NCI-H524 treated with DMSO at 0.1 percent for 48 hours (cell line): ENCODE measurements at places on chromosomes 12 and 14.

- peak; percentile 4 for DNase-seq
Observed at GRCh38 chr12:127083008-127083949, 1183.7 kb upstream of the TMEM132C start.

- DNase-seq, result no peak
Observed at GRCh38 chr12:2291182-2291832, 238.5 kb downstream of the CACNA1C start.

GRCh38 chr12:75587340-75588106 lies 76.1 kb upstream of the KRR1 start:
- DNase-seq, result no peak

DNA sequence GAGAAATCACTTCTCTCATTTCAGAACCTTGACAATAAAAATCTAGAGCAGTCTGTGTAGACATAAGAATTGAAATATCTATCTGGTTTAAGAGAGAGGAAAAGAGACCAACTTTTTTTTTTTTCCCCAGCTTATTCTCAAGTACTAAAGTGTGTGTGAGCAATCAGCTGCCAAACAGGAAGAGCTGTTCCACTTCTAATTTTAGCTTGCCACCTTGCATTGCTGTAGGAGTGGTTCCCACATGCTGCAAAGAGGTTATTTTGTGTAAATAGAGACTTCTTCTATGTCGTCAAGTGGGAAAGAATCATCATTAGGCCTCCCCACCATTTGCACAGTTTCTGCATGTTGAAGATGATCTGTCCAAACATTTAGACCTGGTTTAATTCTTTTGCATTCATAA lies 142.6 kb downstream of the NPAS3 start:
- DNase-seq, result no peak

DNA sequence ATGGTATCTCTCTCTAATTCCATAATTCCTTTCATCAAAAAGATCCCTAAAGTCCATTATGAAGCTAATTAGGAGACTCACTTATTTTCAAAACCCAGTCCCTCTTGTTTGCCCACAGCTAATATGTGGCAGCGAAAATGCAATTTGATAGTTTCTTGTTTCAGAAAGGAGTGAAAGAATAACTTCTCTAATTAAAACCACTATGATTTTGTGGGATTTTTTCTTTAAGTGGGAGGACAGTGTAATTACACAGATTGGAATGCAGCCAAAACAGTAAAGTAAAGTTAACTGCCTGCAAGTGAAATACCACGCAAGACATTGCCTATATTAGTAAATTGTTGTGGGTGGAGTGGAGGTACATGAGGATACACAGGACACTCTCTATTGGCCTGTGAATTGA lies 50.0 kb downstream of the PTPRO start:
- no peak for DNase-seq

DNA sequence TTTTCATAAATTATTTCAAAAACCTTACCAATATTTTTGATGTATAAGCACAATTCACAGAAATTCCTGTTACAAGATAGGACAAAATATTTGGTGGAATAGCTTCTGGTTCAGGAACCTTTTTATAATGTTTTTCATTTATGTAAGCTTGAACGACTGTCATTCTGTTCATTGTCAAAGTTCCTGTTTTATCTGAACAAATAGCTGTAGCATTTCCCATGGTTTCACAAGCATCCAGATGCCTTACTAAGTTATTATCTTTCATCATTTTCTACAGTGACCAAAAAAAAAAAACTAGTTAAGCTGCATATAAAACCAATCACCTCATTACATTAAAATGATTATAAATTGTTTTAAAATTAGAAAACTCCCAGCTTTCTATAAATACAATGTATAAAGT lies 87.1 kb downstream of the ATP2B1 start:
- no peak for DNase-seq

DNA sequence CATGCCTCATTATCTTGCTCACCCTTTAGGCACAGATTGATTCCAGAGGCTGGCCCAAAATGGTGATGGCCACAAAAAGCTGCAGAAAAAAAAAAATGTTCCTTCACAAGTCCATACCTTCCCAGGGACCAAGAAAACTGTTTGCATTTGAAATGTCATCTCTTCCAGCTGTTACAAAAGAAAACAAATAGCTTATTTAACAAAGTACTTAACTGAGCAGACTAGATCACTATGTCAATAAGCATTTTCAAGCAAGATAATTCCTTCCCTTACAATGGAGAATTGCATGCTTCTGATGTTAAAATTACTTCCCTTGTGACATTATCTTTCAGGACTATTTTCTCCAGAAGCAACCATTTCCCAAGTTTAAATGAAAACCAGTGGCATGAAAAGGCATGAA lies 377.9 kb upstream of the KITLG start:
- no peak for DNase-seq

- no peak for DNase-seq
Observed at GRCh38 chr12:120687578-120688289, 785 bp downstream of the MLEC start.

DNA sequence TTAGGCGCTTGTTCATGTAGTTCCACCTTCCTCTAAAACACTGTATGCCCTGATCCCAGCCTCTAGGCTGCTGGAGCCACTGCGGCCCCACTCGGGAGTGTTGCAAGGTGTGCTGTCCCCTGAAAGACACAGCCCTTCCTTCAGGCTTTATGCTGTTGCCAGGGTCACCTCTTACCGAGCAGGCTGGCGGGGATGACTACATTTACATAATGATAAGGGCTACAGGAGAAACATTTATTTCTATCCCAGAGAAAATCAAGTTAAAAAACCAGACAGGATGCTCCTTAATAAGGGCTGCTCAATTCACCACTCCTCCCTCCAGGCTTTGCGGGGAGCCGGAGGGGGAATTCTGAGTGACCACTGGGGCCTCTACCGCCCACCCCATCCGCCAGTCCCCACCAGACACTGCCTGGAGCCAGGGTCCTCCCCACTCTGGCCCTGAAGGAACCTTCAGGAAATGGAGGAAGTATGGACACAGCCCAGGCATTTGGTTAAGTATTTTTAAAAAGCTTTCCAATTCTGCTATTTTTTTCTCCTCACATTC lies 200.6 kb downstream of the TTC7B start:
- DNase-seq, result no peak

- DNase-seq, result no peak
Observed at GRCh38 chr14:52937869-52938268, 13.0 kb downstream of the FERMT2 start.

DNA sequence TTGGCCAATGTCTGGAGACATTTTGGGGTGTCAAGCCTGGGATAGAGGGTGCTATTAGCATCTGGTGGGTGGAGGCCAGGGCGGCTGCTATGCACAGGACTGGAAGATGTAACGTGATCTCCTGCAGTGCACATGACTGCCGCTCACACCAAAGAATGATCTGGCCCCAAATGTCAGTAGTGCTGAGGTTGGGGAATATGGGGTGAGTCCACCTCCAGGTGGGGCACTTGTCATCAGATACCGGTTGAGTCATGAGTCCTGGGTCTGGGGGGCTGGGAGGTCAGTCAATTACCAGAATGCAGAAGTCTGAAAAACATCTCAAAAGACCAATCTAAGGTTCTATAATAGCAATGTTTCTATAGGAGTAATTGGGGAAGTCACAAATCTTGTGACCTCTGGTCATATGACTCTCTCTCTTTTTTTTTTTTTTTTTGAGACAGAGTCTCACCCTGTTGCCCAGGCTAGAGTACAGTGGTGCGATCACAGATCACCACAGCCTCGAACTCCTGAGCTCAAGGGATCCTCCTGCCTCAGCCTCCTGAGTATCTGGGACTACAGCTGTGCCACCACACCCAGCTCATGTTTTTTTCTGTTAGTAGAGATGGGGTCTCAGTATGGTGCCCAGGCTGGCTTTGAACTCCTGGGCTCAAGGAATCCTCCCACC lies 6.0 kb upstream of the SDSL start:
- DNase-seq, result no peak

- no peak for DNase-seq
Observed at GRCh38 chr12:29867823-29868222, 84.1 kb upstream of the TMTC1 start.

- no peak for DNase-seq
Observed at GRCh38 chr14:98507264-98507663, 764.7 kb downstream of the BCL11B start.

DNA sequence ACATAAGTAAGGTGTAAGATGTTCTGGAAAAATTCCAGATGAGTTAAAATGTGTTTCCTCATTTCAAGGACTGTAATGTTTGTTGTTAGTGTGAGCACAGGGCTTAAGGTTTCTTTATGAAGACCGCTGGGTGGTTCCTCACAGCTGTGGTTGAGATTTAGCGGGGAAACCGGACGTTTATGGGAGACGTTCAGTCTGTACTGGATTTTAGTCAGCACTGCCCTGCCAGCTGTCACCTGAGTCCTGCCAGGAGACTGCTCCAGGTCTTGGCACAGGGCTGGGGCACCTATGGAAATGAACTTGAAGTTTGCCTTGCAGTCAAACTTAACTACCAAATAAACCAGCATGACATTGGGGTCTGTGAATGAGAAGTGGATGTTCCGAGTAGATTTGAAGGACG lies 555.2 kb downstream of the DIO2 start:
- peak; percentile 12 for DNase-seq

GRCh38 chr14:29035134-29035533 lies 268.5 kb downstream of the FOXG1 start:
- no peak for DNase-seq
